ENCODE measurements at places on chromosomes 3 and 15. TPM values are rescaled to one million over a fixed set of nuclear protein-coding genes. Genes with fewer than 3 reads are reported as not detected.

MYO5C gene
- 0.58 TPM for total RNA-seq

WDR76 gene
- 43.8 TPM for total RNA-seq

LIPH gene
- not detected for total RNA-seq

PLSCR2 gene
- not detected for total RNA-seq

CYP19A1 gene
- 2.4 TPM for total RNA-seq

CP gene
- total RNA-seq = not detected

DNA sequence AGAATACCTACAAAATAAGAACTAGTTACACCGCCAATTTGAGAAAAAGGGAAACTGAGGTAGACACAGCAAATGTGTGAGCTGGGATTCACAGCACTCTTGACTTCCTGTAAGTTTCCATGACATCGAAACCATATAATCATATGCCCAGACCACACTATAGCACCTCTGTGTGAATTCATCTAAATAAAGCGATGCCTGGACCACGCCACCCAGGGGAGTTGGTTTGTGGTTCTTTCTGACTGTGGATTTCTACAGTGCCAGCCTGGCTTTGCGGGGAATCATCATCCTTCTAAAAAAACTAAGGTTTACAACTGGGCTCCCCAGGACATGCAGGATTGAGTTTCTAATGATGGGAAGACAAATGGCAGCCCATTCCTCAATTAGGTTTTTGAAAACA lies 23.5 kb upstream of the CA12 start:
- peaks cover 3% of the 10 kb centered on the region for H3K4me1 ChIP-seq
- no peaks in the 10 kb centered on the region for H3K36me3 ChIP-seq
- no peak for DNase-seq
- no peaks in the 10 kb centered on the region for H3K27me3 ChIP-seq

GRCh38 chr15:60416484-60416883 lies 18.7 kb upstream of the ANXA2 start:
- H3K27me3 ChIP-seq = no peaks in the 10 kb centered on the region
- H3K4me1 ChIP-seq = no peaks in the 10 kb centered on the region
- H3K27ac ChIP-seq = no peak overlapping the region

GRCh38 chr15:50552238-50552637 lies 5.8 kb upstream of the USP50 start:
- H3K4me3 ChIP-seq = no peak overlapping the region
- no peak overlapping the region for H3K27ac ChIP-seq
- H3K36me3 ChIP-seq = no peaks in the 10 kb centered on the region
- DNase-seq = no peak
- no peaks in the 10 kb centered on the region for H3K27me3 ChIP-seq
- H3K4me1 ChIP-seq = no peaks in the 10 kb centered on the region

GRCh38 chr15:65981837-65982626 lies 112.7 kb downstream of the RAB11A start:
- DNase-seq = peak; percentile 86
- H3K4me1 ChIP-seq = peaks cover 47% of the 10 kb centered on the region
- H3K4me3 ChIP-seq = peak overlapping the region; percentile 69
- no peaks in the 10 kb centered on the region for H3K27me3 ChIP-seq
- no peaks in the 10 kb centered on the region for H3K36me3 ChIP-seq
- no peak overlapping the region for H3K27ac ChIP-seq

- no peak overlapping the region for H3K4me3 ChIP-seq
- H3K27ac ChIP-seq = no peak overlapping the region
- no peaks in the 10 kb centered on the region for H3K36me3 ChIP-seq
- no peak for DNase-seq
These were observed 832 bp downstream of the TGFBR2 start for GRCh38 chr3:30607032-30607833.

DNA sequence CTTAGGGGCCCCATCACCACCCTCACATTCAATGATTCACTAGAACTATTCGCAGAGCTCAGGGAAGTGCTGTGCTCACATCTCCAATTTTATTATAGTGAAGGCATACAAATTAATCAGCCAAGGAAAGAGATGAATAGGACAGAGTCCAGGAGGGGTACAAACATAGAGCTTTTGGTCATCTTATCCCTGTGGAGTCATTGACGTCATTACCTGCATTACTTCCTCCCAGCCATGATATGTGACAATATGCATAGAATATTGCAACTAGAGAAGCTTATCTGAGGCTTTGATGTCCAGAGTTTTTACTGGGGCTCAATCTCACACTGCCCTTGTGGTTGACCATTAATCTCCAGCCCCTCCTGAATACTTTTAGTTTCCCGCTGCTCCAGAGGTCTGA lies 1.5 kb downstream of the IQCH start:
- DNase-seq = no peak
- H3K4me1 ChIP-seq = peaks cover 15% of the 10 kb centered on the region
- no peak overlapping the region for H3K4me3 ChIP-seq
- no peaks in the 10 kb centered on the region for H3K27me3 ChIP-seq
- H3K27ac ChIP-seq = no peak overlapping the region

- H3K27ac ChIP-seq = no peak overlapping the region
- H3K4me1 ChIP-seq = peaks cover 8% of the 10 kb centered on the region
- H3K36me3 ChIP-seq = no peaks in the 10 kb centered on the region
- H3K4me3 ChIP-seq = no peak overlapping the region
- H3K27me3 ChIP-seq = no peaks in the 10 kb centered on the region
These were observed 38.0 kb downstream of the CADPS start for GRCh38 chr3:62837145-62837787.

DNA sequence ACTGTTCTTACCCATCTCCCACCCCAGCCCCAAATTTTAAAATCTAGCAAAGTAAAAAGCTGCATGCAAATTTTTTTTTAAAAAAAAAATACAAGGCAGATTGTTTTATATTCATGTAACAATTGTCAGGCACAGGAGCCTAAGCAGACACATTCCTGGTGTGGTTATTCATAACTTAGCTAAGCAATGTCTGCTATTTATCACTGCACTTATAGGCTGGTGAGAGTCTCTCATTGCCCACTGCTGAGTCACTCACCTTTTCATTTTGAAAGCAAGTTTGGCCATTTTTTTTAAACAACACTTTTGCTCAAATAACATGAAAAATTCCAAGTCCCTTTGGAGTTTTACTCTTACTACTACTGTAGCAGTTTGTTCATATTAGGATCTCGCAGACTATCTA lies 413.9 kb downstream of the RBMS3 start:
- DNase-seq = no peak
- no peaks in the 10 kb centered on the region for H3K4me1 ChIP-seq
- no peak overlapping the region for H3K4me3 ChIP-seq
- H3K27me3 ChIP-seq = no peaks in the 10 kb centered on the region
- H3K36me3 ChIP-seq = no peaks in the 10 kb centered on the region

GRCh38 chr15:89361451-89362202 lies 27.0 kb upstream of the POLG start:
- H3K27me3 ChIP-seq = no peaks in the 10 kb centered on the region
- peaks cover 14% of the 10 kb centered on the region for H3K4me1 ChIP-seq
- DNase-seq = peak; percentile 82
- no peaks in the 10 kb centered on the region for H3K36me3 ChIP-seq

DNA sequence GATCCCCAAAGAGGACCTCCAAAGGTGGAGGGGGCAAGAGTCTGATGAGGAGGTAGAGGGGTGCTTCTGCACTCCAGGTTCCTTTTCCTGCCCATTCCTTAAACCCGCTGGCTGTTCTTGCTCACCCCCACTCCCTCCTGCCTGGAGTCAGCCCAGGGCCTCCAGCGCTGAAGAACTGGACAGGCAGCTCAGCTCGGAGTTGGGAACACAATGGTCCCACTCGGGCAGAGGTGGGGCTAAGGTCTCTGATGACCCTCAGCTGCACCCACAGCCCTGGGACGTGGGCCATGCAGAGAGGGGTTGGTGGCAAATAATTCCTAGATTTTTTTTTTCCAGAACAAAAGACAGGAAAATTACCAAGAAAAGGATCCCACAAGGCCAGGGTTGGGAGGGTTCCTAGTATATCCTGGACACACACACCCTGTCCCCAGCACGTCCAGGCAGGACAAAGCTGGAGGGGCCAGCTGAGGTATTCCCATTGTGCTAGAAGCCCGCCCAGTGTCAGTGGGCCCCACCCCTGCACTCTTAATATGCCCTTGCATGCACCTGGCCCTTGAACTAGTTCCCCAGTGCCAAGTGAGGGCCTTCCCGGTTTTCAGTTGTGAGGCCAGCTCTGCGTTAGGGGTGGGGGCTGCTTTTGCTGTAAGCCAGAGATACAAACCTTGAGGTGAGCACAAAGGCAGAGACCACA lies 22.1 kb upstream of the IP6K2 start:
- DNase-seq = no peak
- no peak overlapping the region for H3K27ac ChIP-seq
- peak overlapping the region; percentile 55 for H3K4me3 ChIP-seq

DNA sequence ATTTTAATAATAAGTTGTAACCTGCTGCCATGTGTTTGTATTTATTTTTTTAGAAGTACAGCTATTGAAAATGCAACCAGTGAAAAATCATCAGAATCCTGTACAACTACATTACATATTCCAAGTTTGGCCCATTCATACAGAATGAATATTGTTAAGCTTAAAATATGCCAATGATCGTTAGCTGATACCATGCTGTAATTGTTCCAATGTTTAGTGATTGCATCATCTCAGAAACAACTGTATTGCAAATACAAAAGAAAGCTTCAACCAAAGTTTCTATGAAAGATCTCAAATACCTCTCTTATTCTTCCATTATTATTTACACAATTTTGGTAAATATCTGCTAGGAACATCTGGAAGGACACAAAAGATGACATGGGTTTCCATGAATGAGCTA lies 51.6 kb upstream of the ALCAM start:
- no peak overlapping the region for H3K27ac ChIP-seq
- no peaks in the 10 kb centered on the region for H3K27me3 ChIP-seq
- H3K4me3 ChIP-seq = no peak overlapping the region
- no peaks in the 10 kb centered on the region for H3K36me3 ChIP-seq

GRCh38 chr3:129829640-129830039 lies 63.9 kb downstream of the TMCC1 start:
- peaks cover 60% of the 10 kb centered on the region for H3K4me1 ChIP-seq
- H3K27me3 ChIP-seq = no peaks in the 10 kb centered on the region
- DNase-seq = peak; percentile 88

GRCh38 chr3:49339581-49339940 lies 292 bp downstream of the USP4 start:
- H3K27ac ChIP-seq = peak overlapping the region; percentile 88
- no peak for DNase-seq
- H3K4me1 ChIP-seq = peaks cover 26% of the 10 kb centered on the region

GRCh38 chr3:53595660-53596059 lies 101.2 kb downstream of the CACNA1D start:
- peaks cover 5% of the 10 kb centered on the region for H3K4me1 ChIP-seq
- H3K27ac ChIP-seq = no peak overlapping the region
- no peaks in the 10 kb centered on the region for H3K27me3 ChIP-seq
- no peak overlapping the region for H3K4me3 ChIP-seq
- no peak for DNase-seq
- no peaks in the 10 kb centered on the region for H3K36me3 ChIP-seq

- H3K27ac ChIP-seq = no peak overlapping the region
- H3K4me3 ChIP-seq = no peak overlapping the region
- no peaks in the 10 kb centered on the region for H3K36me3 ChIP-seq
- DNase-seq = no peak
- no peaks in the 10 kb centered on the region for H3K27me3 ChIP-seq
These were observed 409.1 kb upstream of the ATP11B start for GRCh38 chr3:182384221-182384620.

DNA sequence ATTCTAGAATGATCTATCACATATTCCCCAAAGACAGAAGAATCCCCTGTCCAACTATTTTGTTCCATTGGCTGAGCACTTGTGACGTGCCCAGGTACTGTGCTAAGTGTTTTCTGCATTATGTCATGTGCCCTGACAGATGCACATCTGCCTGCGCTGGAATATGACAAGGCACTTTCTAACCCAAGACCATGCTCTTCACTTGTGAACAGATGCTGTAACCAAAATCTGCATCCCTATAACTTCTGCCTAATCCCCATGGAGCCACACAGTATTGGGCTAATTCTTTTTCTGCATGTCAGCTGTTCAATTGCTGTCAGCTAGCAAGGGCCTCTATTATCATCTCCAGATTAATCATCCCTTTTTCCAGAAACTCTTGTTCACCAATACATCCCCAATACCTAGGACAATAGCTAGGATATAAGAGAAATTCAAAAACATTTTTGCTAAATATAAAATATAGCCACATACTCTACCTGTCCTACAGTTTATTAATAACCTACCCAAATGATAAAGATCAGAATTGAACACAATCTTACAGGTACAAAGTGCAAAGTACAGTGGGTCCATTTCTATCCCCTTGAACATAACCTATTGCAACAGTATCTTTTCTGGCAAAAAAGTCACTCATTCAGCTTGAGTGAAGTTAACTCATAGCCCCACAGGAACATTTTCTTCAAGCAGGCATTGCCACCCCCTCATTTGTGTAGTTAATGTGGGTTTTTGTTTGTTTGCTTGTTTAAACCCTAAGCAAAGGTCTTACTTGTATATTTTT lies 109.4 kb upstream of the LRRN1 start:
- no peak overlapping the region for H3K27ac ChIP-seq
- no peaks in the 10 kb centered on the region for H3K4me1 ChIP-seq
- DNase-seq = no peak
- H3K4me3 ChIP-seq = no peak overlapping the region
- H3K36me3 ChIP-seq = no peaks in the 10 kb centered on the region

DNA sequence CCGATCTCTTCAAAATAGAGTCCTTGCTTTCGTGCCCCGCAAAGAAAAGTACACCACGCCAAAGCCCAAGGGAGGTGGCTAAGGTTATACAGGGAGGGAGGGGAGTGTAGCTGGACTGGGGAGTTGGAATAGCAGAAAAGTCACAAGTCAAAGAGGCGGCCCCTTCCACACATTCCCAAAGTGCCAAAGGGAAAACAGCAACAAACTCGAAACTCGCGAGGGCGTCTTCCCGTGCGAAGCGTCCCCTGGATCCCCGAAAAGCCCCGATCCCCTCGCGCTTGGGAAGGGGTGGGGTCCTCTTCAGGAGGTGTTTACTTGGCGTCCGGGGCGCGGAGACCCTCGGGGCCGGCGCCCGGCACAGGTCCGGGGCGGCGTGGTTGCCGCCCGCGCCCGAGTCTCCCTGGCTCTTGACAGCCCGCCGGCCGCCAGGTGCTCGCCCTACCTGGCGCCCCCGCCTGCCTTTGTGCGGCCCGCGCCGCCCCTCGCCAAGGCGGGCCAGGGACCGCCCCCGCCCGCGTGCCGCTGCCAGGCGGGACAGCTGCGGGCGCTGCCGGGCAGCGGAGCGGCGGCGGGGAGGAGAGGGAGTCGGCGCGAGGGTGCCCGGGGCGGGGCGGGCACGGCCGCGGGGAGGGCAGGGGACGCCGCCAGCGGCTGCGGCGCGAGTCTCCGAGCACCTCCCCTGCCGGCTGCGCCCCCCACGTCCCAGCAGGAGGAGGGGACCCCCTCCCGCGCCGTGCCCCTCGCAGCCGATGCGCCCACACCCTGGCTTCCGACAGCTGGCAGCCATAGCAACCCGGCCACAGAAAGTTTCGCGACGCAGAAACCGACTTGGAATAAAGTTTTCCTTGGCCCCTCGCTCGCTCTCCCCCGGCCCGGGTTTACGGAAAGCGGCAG lies 966 bp downstream of the MYO1E start:
- no peak overlapping the region for H3K27ac ChIP-seq
- DNase-seq = no peak
- H3K36me3 ChIP-seq = no peaks in the 10 kb centered on the region
- H3K27me3 ChIP-seq = no peaks in the 10 kb centered on the region
- H3K4me1 ChIP-seq = peaks cover 15% of the 10 kb centered on the region
- peak overlapping the region; percentile 69 for H3K4me3 ChIP-seq

GRCh38 chr3:169541528-169541927 lies 122.0 kb downstream of the MECOM start:
- H3K4me3 ChIP-seq = no peak overlapping the region
- no peaks in the 10 kb centered on the region for H3K36me3 ChIP-seq
- H3K27ac ChIP-seq = no peak overlapping the region
- H3K4me1 ChIP-seq = no peaks in the 10 kb centered on the region
- no peaks in the 10 kb centered on the region for H3K27me3 ChIP-seq
- DNase-seq = no peak

Measured in Karpas-422 (cell line).